ENCODE measurements at places on chromosomes 3 and 15.

- peak; percentile 59 for DNase-seq
Observed at GRCh38 chr3:72821161-72821781, 27.0 kb downstream of the SHQ1 start.

DNA sequence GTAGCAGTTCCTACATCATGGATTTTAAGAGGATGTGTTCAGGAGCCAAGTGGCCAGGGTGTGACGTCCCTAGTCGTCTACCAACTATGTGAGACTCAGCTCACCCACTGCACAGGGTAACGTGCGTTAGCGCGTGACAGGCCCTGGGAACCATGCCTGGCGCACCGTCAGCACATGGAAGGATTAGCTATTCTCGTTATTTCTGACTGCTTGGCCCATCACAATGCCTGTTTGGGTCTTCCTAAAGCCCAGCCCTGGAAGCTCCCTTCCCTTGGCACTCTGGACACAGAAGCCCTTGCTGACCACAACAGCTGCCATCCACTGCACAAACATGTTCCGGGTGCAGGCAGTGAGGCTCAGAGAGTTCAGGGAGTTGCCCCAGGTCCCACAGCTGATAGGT lies 91.0 kb upstream of the RPL32 start:
- DNase-seq = no peak

GRCh38 chr15:68204361-68204760 lies 771 bp downstream of the CALML4 start:
- no peak for DNase-seq

DNA sequence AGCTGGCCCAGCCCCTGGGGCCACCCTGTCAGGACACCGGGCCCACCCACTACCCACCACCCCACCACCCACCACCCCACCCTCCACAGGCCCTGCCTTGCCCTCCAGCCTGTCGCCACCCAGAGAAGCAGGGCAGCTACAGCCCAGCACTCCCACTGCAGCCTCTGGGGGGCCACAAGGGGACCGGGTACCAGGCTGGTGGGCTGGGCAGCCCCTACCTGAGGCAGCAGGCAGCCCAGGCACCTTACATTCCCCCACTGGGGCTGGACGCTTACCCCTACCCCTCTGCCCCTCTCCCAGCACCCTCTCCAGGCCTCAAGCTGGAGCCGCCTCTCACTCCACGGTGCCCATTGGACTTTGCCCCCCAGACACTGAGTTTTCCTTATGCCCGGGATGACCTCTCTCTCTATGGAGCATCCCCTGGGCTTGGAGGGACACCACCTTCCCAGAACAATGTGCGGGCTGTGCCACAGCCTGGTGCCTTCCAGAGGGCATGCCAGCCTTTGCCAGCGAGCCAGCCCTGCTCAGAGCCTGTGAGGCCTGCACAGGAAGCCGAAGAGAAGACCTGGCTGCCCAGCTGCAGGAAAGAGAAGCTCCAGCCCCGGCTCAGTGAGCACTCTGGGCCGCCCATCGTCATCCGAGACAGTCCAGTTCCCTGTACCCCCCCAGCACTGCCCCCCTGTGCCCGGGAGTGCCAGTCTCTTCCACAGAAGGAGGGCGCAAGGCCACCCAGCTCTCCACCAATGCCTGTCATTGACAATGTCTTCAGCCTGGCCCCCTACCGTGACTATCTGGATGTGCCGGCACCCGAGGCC lies 5.3 kb downstream of the C15orf39 start:
- no peak for DNase-seq

DNA sequence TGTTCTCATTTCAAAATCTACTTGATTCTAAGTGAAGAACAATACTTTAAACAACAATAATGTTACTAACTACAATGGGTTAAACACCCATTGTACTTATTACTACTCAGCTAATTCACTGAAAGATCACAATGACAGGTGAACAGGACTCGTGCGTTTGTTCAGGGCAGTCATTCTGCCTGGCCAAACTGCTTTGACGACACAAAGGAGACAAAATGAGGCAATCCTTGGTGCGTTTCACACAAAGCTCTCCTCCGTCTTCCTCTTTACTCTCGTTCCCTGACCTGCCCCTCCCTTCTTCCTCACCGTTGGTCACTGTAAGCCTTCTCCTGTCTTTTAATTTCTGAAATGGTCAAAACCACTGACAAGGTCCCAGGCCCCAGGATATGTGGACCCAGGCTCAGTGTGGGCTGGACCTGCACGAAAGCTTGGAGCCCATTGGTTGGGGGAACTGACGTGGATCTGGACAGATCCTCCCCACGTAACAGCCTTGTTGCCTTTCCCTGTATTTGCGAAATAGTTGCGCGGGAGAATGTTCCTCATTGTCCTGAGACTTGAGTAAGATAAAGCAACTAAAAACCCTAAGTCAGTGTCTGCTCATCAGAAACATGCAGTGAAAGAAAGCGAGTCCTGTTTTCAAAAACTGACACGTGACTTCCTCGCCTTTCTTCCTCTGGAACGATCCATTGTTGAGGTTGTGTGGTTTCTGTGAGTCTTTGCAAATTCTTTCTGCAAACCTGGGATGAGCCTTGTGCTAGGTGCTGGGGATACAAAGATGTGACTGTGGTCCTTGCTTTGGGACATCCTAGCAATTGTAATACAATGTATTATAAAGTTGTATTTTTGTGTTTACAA lies 147.1 kb upstream of the RGMA start:
- peak; percentile 92 for DNase-seq

DNA sequence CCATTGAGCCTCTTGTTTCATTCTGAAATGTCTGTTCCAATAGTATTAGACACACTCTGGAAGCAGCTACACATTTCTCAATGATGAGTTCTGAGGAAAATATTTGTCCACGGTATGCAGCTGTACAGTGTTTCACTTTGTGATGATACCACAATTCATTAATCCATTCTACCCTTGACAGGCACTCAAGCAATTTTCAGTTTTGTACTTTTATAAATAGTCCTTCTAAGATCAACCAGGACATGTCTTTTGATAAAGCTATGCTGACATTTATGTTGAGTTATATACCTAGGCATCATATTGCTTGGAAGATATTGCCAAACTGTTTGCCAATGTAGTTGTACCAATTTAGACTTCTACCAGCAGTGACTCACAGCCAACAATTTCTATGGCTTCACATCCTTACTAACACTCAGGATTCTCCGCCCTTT lies 165.1 kb upstream of the COL8A1 start:
- DNase-seq = no peak

GRCh38 chr3:29452934-29453283 lies 172.0 kb downstream of the RBMS3 start:
- no peak for DNase-seq

DNA sequence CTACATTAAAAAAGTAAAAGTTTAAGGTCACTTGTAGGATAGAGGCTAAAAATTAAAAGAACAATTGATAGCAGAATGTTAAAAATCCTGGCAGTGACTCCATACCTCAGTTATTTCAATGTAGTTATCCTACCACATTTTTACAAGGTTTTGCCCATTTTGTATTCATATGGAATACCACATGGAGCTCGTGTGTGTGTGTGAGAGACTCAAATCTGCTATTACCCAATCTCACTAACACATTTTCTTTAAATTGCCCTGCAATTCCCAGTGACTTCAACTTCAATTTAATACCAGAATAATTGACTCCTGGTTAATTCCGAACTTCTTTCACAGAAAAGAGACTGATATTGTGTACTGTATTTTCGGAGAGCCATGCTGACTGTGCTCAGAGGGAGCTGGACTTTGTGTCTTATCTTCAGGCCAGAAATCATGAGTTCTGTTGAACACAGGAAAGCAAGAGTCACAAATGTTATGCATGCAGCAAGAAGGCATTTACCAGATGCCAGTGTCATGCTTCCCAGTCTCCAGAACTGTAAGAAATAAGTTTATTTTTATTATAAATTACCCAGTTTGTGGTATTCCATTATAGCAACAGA lies 529.0 kb upstream of the NECTIN3 start:
- DNase-seq = no peak
